ENCODE measurements at places on chromosomes 12 and 14.

DNA sequence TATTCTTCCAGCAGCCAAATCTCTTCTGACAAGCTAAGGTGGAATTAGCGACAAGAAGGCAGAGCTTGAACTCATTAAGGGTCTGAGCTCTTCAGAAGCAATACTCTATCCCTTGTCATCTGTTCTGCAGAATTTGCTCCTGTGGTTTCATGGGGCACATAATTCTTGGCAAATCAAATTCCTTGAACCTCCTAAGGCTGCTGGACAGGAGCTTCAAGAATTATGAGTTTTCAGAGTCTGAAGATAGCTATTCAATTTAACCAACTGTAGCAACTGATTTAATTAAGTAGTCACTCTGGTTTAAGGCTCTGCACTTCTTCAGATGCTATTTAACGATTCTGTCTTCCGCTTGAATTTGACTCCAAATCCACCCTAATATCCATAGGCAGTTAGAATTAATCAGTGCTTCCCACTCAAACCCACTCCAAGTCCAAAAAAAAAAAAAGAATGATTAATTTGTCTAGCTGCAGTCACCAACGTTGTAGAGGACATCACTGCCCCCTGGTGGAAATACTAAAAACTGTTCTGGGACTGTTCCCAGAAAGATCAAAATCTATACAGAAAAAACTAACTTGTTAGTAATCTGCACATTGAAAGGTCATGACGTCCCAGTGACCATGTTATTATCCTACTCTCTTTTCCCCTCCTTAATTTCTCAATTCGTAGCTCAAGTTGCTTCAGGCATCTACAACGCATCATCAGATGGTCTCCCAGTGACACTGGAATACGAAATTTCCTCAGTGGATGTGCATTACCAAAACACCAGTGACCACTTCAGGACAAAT, 169.9 kb downstream of the KIF21A start:
- DNase-seq, result no peak

DNA sequence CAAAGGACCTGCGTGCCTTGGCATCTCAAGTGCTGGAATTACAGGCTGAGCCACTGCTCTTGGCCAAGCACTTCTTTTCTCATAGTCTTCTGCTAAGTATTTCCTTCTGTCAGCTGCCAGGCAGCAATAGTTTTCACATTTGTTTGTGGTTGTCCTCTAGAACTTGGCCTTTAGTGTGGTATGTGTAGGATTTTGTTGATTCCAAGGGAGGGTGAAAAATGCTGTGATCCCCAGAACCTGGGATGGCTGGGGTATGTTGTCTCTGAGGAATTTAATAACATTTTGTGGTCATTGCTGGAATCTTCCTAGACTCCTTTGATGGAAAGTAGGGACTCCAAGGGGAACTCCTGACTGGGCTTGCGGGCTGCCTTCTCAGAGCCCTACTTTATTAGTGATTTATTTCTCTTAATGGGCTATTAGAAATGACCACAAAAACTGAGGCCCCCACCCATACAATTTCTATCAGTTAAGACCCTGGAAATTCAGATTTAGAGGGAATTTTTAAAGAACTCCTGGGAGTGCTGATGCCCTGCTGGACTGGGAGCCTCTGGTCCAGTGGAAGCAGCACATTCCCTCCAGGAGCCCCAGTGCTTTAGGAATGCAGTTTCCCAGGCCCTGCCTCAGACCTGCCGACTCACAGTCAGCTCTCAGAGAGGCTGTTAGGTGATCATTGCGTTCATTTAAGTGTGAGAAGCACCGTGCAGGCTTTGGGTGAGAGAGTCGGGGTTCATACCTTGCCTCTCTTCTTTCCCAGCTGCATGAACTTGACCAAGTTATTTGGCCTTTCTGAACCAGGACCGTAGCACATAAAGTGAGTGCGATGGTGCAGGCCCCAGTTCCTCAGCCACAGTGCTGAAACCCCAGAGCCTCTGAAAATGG, 22.7 kb downstream of the TRAF3 start:
- DNase-seq, result no peak

DNA sequence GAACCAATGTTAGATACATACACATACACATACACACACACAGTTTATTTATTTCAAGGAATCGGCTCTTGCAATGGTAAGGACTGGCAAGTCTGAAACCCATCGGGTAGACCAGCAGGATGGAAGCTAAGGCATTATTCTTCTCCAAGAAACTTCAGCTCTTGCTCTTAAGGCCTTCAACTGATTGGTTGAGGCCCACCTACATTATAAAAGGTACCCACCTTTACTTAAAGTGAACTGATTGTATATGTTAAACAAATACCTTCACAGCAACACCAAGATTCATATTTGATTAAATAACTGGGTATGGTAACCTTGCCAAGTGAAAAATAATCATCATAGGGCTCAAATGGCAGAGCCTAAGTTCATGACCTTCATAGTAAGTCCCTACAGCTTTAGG, 695.5 kb downstream of the BCL11B start:
- no peak for DNase-seq

- DNase-seq, result no peak
These were observed 196.0 kb downstream of the GALC start for GRCh38 chr14:87797001-87797400.

- no peak for DNase-seq
These were observed 12.5 kb downstream of the GNS start for GRCh38 chr12:64746663-64747062.

DNA sequence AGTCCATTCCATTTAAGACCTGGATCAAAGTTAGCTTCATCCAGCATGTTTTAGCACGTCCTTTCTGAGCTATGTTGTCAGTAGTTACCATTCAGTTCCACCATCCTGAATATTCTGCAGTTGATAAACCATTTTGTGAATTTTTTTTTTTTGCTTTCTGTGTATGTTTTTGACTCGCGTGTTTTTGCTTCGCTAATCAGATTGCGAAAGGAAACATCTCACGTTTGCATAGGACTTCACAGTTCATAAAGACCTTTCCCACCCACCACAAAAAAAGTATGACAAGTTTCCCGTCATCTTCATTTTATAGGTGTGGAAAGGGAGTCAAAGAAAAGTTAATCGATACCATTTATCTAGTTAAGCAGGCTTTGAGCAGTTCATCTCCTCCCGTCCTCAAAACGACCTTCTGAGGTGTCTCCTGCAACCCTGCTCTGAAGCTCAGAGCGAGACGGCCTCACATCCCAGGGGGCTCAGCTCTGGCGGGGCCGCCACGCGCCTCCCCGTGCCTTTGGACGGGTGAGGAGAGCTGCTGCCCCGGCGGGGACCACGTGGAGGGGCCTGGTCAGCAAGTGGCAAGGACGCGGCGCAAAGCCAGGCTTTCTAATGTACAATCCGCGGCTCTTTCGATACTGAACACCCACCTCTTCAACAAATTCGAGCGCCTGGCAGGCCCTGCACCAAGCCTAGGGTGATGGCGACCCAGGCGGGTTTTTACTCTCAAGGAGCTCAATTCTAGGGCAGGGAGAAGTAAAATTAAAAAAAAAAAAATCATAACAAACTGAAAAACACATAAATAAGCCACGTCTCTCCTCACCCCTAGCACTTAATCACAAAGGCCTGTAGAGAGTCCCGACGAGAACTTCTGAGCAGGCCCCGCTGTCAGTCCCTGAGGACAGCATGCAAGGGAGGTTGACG, 988 bp upstream of the TMEM263 start:
- DNase-seq, result no peak

DNA sequence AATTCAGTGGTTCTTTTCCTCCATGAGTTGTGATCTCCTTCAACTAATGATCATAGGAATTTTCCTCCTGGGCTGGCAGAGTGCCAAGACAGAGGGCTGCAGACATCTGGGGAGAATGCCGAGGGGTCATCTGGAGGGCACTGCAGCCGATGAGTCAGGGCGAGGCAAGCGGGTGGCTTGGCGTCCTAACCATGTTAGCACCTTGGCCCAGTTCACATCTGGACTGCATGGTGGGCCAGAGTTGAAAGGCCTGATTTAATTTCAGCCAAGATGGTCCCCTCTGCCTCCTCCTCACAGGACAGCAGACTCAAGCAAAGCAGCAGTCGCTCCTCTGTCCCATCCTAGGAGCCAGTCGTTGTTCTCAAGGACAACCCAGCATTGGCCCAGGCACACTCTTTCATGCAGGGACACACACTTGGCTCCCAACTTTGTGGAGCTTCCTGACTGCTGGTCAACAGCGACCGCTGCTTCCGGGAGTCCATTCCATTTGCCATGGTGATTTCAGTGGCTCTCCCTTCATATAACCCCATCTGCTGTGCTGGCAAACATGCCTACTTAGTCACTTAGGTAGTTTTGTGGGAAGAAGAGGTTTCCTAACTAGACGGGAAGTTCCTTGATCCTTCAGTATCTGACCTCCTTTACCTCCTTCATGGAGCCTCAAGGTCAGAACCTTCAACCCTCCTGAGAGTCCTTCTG, 161.8 kb downstream of the TTC8 start:
- DNase-seq, result no peak

GRCh38 chr14:79581912-79582576, 629.3 kb downstream of the DIO2 start:
- no peak for DNase-seq

DNA sequence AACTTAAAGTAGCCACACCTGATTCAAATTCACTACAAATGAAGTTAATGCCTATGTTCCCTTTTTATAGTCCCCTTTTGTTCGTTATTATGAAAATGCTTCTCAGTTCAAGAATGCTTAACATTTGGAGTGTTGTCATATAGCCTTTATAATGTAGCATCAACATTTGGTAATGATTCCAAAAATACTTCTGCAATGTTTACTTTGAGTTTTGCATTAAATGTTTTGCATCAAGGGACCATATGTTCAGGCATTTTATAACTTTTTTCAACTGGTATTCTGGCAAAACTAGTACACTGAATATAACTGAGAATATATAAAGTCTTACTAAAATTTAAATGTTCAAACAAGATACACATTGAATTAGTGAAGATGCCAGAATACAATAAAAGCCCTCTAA, 209.6 kb upstream of the SLC16A7 start:
- DNase-seq, result no peak

DNA sequence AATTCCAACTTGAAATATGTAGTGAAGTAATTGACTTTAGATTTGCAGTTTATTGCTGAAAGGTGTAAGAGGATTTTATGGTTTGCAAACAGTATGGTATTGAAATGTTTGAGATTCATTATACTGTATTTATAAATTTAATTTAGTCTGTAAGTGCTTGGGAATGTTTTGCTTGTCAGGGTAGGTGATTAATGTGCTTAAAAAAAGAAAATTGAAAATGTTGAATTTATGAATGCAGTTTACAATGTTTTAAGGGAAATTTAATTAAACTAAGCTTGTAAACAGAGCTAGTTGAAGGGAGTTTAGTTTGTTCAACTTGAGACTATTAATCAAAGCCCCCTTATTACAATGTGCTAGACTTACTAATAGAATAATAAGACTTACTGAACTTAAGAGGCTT, 18.0 kb upstream of the CRY1 start:
- DNase-seq, result no peak

GRCh38 chr14:25086821-25087396, 37.0 kb upstream of the STXBP6 start:
- DNase-seq, result no peak

DNA sequence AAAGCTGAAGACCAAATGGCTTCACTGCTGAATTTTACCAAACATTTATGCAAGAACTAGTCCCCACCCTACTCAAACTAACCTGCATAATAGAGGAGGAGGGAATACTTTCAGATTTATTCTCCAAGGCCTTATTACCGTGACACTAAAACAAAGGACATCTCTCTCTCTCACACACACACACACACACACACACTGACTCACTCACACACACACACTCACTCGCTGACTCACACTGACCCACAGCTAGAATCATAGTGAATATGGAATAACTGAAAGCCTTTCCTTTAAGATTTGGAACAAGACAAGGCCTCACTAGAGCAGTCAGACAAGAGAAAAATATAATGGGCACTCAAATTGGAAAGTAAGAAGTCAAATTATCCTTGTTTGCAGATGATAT, 1014.1 kb downstream of the TMTC2 start:
- DNase-seq, result no peak

DNA sequence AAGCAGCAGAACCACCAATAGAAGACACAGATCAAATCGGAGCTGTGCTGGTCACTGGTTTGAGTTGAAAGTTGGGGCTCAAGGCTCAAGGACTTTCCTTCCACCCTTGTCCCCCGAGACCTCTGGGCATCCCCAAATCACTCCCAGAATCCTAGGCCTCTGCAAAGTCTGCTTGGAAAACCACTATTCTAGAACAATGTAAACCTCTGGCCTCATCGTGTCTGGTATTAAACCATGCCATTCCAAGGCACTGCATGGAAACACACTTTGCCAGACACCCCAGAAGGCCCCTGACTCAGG, 288.0 kb downstream of the DPF3 start:
- DNase-seq, result no peak

DNA sequence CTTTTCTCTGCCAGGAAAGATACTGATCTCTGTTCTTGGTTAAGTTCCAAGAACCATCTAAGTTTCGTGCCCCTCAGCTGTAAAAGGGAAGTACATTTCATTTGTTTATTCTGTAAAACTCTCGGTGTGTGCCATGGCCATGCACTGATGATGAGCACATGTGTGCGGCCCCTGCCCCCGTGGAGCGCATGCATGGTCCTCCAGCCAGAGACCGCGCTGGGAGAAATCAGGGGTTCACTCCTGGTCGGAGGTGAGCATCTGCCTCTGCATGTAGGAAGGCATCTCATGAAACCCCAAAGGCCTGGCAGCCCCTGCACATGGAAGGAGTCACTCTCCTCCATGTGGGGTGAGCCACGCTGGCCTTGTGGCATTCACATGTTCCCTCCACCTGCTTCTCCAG, 102.5 kb upstream of the RTL1 start:
- no peak for DNase-seq

GRCh38 chr12:128833418-128833817, 9.7 kb upstream of the SLC15A4 start:
- DNase-seq, result no peak

GRCh38 chr12:66662729-66663128, 16.1 kb downstream of the GRIP1 start:
- no peak for DNase-seq

DNA sequence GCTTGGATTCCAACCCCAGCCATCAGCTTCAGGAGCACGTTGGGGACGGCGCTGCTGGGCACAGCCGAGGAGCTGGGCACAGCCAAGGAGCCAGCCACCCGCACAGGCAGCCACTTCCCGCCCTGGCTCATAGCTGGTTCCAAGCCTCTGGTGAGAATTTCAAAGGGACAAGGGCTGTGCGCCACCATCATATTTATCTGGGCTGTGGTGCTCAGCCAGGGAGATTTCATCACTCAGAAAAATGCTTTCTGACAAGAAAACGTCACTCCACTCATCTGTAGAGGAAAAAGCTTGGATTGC, 66.4 kb downstream of the GALNT9 start:
- no peak for DNase-seq

- DNase-seq, result no peak
These were observed 19.9 kb downstream of the CALM1 start for GRCh38 chr14:90416720-90417119.

All from GM12864 (cell line).